ENCODE measurements at places on chromosomes 13 and 19.

DNA sequence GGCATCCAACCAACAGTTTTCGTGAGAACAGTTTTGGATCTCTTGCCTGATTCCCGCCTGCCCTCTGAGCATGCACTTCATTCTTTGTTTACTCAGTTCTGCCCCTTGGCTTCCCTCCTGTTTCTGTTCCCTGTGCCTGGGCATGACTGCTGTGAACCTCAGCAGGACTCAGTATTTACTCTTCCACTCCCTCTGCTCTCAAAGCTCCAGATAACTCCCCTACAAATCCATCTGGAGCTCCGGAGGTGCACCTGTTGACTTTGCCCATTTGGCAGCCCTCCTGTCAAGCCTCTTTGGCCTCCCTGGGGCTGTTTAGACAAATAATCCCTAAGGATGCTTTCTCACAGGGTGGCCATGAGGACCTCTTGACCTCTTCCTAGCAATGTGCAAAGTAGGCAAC, 34.2 kb upstream of the ARGLU1 start:
- no peak for DNase-seq

- no peak for DNase-seq
Measured at GRCh38 chr13:113109151-113110047, 3.8 kb downstream of the F7 start.

DNA sequence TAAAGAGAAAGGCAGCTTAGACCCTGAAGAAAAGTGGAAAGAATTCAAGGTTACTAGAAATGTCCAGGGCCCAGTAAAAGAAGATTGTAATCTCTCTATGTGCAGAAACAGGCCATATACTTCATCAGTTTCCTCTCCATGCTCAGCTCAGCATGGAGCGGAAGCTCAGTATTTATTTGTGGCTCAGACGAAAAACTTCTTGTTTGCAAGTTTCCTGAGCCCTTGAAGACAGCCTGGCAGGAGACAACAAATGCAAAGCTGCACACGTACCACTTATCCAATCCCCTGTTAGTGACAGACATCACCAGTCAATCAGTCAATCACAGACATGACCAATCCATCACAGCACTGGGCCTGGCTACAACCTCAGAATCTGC, 8.1 kb upstream of the KLF2 start:
- no peak for DNase-seq

- no peak for DNase-seq
Measured at GRCh38 chr13:71590654-71591148, 276.3 kb downstream of the DACH1 start.

- DNase-seq: no peak
Measured at GRCh38 chr19:42252365-42253244, 2.3 kb downstream of the ERF start.

DNA sequence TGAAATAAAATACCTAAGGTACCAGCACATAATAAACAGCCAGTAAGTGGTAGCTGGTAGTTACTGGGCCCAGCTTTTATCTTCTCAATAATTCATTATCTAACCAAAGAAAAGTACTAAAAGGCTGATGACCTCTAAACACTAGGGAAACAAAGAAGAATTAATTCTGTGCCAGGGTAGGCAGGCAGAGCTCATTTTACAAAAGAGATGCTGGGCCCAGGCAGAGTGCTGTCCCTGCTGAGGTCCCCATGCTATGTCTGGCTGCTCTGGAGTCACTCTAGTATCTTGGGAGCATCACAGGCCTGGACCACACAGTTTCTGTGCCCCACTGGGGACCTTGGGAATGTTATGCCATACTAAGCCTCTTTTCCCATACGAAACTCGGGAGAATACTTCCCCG, 18.2 kb downstream of the ZNF507 start:
- DNase-seq: no peak

GRCh38 chr13:39306639-39307589, 268.7 kb downstream of the NHLRC3 start:
- DNase-seq: no peak

GRCh38 chr19:35120492-35120891, 4.9 kb downstream of the FXYD3 start:
- DNase-seq: no peak

GRCh38 chr19:13339869-13340268, 166.4 kb downstream of the CACNA1A start:
- DNase-seq: no peak

DNA sequence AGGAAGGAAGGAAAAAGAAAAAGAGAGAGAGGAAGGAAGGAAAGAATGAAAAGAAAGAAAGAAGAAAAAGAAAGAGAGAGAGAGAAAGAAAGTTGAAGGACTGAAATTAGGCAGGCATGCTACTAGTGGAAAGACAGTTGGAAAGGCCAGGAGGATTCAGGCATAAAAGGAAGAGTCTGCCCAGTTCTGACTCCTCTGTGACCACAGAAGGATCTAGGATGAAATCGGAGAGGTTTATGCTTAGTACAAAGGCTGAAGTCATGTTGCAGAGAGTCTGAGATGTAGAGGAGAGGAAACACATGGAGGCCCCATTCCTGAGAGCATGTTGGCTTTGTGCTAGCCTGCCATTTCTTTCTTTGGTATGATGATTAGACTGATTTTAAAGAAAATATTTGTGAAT, 246.5 kb upstream of the ARGLU1 start:
- DNase-seq: no peak

GRCh38 chr19:2428321-2428690, 920 bp upstream of the TIMM13 start:
- DNase-seq: no peak

DNA sequence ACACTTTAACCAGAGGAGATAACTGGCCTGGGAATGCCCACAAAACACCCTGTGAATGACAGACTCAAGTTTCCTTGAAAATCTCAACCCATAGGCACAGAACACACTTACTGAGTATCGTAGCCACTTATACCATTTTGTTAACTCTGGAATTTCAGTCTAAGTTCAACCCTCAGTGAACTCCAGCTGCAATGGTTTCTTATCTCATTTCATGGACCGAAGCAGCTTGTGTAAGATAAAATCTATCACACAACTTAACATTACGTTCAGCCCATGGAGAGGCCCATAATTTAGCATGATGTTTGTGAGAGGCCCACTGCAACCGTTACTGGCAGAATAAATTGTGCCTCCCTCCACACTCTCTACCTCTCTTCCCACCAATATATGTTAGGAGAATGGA, 323.0 kb downstream of the DNAJC15 start:
- no peak for DNase-seq

DNA sequence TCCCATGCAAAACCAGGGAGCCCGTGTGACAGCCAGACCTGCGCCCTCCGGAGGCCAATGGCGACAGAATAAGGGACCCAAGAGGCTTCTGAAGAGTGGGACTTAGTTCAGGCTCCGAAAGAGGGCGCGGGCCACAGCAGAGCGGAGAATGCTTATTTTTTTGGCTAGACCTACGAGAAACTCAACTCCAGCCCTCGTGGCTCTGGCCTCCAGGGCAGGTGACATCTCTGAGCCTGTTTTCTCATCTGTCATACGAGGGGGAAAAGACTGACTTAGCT, 23.0 kb downstream of the DPP9 start:
- no peak for DNase-seq

- no peak for DNase-seq
Measured at GRCh38 chr19:34458677-34459076, 22.9 kb upstream of the WTIP start.

DNA sequence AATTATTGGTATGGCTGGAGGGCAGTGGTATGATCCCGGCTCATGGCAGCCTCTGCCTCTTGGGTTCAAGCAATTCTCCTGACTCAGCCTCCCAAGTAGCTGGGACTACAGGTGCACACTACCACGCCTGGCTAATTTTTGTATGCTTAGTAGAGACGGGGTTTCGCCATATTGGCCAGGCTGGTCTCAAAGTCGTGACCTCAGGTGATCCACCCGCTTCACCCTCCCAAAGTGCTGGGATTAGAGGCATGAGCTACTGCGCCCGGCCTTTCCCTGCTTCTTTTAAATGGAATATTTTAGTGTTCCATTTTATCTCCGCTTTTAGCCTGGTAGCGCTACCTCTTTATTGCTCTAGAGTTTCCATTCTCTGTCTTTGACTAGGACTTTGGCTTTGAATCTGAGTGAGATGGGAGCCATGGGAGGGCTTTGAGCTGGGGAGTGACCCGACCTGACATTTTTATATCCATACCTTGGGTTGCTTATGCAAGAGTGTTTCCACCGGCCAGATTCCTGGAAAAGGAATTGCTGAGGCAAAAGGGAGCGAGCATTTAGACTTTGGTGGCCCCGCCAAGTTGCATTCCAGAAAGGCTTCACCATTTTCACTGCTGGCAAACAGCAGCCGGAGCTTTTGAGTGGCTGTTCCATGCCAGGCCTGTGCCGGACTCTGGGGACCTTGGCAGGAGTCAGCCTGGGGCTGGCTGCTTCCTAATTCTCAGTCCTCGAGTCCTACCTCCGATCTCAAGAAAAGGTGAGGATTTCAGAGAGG, 22.9 kb downstream of the BICRA start:
- no peak for DNase-seq

- DNase-seq: no peak
Measured at GRCh38 chr19:49011194-49011593, 5.7 kb downstream of the LHB start.

DNA sequence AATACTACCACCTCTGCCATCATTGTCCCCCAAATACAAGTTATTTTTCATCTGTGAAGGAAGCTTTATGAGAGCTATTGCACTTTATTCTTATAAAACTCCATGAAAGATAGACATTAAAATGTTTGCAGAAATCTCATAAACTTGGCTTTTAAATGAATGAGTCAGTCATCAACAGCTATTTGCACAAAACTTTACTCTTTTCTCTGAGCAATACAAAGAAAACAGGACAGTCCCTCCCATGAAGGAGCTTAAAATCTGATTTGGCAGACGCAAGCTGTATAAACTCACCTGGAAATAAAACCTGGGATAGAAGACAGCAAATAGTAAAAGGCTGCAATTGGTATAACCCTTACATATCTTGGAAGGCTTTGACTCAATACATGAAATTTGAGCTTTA, 16.6 kb upstream of the RCBTB1 start:
- DNase-seq: no peak

DNA sequence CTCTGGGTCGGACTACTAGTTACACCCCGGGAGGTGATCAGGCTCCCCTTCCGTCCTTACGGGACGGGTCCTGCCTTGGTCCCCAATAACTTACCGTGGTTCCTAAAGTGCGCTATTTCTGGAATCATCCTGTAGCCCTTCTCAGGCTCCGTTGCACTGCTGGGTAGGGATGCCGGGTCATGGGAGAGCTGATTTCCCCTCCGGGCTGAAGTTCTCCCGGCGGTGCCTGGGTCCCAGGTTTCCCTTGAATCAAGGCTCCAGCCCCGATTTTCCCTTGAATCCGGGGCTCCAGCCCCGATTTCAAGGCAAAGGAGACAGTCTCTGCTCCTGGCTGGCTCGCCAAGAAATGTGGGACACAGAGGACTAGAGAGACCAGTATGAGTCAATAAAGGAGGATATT, 43.4 kb downstream of the ZNF493 start:
- no peak for DNase-seq

DNA sequence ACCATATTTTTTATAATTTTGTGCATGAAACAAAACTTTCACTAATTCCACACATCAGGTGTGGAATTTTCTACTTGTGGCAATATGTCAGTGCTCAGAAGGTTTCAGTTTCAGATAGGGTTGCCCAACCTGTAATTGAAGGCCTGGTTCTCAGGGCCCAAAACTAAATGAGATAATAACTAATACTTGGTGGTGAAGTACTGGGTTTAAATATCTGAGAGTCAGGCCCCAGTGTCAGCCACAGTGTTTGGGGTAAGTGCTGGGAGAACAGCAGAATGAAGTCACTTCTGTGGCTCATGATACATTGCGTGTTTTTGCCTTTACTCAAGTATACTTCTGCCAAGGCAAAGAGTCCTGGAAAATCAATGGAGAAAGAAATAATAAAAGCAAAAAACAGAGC, 5.6 kb downstream of the SAFB start:
- no peak for DNase-seq

DNA sequence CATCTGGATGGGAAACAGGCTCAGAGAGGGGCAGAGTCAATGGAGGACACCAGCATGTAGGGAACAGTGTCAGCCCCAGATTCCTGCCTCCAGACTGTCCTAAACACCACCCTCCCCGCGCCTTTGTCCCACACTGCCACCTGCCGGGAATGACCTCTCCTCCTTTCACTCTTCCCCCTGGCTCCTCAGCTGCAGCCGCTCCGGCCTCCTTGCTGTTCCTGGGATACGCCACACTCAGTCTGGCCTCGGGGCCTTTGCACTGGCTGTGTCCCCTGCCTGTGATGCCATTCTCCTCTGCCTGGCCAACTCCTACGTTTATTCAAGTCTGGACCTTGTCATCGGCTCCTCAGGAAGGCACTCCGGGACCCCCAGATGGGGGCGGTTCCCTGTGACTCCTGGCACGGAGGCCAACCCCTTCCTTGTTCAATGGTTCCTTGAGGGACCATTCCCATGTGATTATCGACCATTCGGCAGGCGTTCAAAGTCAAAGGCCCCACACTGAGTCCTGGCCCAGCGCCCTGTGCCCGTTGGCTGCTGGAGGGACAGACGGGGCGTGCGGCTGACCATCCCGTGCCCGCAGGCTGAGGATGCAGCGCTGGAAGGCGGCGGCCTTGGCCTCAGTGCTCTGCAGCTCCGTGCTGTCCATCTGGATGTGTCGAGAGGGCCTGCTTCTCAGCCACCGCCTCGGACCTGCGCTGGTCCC, 15.8 kb downstream of the FUT6 start:
- DNase-seq: no peak

DNA sequence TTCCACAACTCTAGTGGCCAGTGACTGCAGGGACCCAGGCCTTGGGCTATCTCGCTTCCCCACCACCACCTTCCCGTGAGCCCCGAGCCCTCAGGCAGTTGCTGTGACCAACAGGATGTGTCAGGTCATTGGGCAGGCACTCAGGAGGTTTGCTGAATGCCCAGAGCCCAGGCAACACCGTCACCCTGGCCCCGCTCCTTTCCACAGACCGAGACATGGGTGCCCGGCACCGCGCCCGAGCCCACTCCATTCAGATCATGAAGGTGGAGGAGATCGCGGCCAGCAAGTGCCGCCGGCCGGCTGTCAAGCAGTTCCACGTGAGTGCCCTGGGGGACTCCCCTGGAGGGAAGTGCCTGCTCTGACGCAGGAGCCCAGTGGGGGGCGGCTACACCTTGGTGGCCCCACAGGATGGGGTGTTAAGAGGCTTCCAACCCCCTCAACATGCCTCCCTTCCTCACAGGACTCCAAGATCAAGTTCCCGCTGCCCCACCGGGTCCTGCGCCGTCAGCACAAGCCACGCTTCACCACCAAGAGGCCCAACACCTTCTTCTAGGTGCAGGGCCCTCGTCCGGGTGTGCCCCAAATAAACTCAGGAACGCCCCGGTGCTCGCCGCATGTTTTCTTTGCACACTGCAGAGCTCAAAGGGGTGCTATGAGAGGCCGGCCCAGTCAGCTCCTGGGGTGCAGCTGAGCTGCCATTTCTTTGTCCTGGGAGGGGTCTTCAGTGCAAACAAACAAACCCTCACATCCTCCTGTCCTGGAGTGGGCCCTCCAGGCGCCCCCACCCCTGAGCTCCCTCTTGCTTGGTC, 3.2 kb downstream of the RPL18A start:
- no peak for DNase-seq

- no peak for DNase-seq
Measured at GRCh38 chr13:110154410-110154933, 152.5 kb downstream of the COL4A1 start.

GRCh38 chr19:16117594-16118033, 5.9 kb downstream of the RAB8A start:
- no peak for DNase-seq

All from left forelimb (tissue), 1 donor.